GOT3 (cell line): ENCODE measurements at places on chromosomes 11 and 22.

DNA sequence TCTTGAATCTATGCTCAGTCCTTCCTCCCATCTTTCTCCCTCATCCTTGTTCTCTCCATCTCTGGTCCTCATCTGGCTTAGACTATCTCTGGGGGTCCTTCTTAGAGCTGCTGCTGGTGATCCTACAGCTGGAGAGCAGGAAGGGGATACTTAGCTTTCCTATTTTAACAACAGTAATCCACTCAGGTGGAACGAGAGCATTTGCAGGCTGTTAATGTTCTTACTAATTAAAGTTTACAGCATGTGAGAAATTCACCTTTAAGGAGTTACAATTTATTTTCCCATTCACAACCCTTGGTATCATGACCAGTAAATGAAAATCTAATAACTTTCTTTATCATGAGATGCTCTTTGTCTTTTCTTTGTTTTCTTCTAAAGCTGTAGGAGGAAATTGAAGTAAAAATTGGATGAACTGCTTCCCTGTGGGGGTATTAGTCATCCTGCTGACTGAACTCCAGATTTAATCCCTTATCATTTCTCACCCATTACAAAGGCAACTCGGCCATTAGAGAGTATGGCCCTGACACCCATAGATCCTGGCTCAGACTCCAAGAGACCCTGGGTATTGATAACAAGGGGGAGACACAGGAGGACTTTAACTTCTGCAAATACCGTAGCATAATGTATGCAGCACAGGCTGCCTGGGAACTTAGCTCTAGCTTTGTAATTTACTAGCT, 37.6 kb upstream of the MTNR1B start:
- DNase-seq: no peak

DNA sequence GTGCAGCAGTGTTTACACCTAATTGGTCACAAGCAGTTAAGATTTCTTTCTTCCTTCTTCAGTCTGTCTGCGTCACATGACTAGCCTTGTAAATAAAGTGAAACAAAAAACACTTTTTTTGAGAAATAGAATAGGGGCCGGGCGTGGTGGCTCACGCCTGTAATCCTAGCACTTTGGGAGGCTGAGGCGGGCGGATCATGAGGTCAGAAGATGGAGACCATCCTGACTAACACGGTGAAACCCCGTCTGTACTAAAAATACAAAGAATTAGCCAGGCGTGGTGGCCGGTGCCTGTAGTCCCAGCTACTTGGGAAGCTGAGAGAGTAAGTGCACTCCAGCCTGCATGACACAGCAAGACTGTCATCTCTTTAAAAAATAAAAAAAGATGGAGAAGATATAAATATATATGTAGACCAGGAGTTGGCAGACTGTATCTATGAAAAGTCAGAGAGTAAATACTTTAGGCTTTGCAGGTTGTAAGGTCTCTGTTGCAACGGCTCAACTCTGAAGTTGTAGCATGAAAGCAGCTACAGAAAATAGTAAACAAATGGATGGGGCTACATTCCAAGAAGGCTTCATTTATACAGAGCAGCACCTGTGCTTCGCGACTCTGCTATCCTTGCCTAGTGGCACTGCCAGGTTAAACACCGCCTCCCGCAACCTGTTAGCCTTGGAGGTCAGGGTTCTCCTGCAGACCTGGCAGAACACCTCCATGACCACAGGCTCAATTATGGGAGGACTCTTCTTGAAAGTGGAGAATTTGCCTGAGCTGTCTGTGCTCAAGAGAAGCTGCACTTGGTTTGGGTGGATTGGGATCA, 55.9 kb downstream of the PPP6R2 start:
- DNase-seq: no peak

GRCh38 chr11:115170133-115170815, 333.9 kb downstream of the CADM1 start:
- DNase-seq: no peak

- no peak for DNase-seq
Observed at GRCh38 chr11:76228071-76228874, 22.0 kb upstream of the WNT11 start.

DNA sequence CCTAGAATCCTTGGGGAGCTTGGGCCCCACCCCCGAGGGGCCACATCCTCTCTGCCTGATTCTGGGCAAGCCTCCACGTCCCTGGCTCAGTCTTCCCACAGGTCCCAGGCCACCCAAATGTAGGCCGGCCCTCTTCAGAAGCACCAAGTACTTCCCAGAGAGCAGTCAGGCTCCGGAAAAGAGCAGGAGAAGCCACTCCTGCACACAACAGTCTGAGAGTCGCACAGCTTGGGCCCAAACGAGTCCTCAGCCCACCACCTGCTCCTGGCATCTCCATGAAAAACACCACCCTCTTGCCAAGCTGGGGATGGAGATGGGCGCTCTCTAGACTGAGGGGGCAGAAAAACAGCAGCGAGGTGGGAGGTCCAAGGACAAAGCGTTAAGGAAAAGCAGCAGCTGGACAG, 15.4 kb downstream of the EHD1 start:
- no peak for DNase-seq

DNA sequence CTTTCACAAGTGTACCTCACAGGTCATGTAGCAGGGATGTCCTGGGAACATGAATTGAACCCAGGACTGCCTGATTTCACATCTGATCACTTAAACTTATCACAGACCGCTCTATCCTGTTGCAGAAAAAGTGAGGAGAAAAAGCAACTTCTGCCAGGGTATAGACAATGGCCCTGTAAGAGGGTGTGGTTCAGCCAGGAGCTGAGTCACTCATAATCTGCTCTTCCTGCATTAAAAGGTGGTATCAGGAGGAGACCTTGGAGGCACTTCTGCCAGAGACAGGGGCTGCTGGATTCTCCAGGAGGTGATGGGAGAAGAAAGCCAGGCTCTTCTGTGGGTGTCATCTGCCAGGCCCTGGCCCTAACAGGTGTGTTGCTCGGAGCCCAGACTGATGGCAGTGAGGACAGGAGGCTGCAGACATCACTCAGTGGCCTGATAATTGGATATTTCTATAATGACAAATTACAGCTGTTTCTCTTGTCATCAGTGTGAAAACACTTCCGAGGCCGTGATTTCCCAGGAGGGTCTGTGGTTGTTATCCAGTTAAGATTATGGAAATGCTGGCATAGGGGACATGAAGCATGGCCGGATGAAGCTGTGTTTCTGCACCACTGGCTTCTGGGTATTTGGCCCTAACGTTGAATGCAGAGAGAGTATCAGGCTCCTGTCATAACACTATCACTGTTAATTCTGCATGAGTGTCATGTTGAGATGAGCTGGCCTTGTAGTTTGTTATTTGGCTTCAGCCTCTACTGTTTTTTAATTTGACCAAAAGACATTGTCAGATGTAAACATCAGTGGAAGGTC, 125.1 kb upstream of the ZBED5 start:
- DNase-seq: no peak

GRCh38 chr11:128928400-128928799, 14.3 kb downstream of the TP53AIP1 start:
- DNase-seq: no peak

- DNase-seq: no peak
Observed at GRCh38 chr11:6625156-6625831, 6.1 kb upstream of the TPP1 start.

DNA sequence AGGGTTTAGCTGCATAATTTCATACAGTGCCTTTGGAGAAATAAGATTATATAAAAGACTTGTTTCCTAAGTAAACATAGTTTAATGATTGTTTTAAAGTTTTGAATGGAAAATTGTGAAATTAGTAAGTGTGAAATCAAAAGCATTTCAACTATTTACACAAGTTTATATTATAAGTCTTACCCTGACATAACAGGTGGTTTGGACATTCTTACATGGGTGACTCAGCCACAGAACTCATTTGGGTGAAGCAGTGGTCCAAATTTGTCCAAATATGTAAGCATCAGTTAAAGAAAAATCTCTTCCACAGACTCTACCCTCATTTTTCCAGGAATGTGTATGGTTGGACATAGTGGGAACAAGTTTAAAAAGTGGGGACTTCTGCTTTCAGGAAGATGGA, 68.0 kb downstream of the USP47 start:
- no peak for DNase-seq

DNA sequence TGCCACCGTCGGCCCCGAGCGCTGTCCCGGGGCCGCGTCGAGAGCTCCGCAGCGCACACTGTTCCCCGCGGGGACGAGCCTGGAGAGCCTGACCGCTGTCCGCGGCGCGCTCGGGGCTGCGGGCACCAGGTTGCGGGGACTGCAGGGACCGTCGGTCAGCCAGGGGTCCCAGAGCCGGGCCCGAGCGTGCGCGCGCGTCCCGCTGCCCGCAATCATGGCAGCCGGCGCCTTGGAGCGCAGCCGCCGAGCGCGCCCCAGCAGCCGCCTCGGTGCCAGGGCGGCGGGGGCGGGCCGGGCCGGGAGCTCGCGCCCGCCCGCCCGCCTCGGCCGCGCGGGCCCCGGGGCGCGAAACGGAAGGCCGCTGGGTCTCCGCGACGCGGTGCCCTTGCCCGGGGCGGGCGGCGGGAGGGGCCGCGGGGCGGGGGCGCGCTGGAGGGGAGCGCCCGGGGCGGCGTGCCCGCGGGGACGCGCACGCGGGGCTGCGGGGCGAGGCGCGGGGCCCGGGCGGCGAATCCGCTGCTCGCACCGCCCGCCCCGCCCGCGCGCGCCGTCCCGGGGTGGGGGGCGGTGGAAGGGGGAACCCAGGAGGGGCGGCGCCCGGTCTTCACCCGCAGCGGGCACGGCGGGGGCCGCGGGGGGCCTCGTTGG, 79.4 kb upstream of the PPARA start:
- no peak for DNase-seq

DNA sequence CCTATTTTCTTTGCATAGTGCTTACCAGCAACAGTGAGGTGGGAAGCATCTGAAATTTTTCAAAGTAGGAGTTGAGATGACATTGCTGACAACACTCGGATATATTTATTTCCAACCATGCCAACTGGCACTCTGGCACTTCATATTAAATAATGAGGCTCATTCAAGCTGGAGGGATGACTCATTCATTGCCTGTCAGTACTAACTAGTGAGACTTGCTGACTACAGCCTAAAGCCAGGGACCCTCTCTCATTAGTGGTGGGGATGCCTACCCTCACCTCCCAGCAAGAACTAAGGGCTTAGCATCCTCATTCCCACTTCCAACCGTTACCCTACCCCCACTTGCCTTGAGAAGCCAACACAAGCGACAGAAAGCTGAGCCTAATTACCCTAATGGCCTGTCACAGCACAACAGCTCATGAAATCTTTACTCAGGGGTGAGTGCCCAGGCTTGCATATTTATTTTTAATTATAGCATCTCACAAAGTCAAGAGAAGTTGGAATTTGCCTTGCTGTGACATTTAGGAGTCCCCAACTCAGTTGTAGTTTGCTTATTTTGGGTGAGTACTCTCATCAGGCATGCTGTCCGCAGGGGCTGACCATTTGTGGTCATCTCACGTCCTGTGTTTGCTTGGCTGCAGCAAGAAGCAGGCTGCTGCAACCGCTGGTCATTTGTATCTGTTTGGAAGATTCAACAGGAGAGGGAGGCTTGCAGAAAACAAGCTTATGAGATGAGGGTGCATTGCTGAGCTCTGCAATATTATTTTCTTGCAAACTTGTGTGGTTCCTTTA, 181.6 kb upstream of the POU2AF2 start:
- peak; percentile 3 for DNase-seq

DNA sequence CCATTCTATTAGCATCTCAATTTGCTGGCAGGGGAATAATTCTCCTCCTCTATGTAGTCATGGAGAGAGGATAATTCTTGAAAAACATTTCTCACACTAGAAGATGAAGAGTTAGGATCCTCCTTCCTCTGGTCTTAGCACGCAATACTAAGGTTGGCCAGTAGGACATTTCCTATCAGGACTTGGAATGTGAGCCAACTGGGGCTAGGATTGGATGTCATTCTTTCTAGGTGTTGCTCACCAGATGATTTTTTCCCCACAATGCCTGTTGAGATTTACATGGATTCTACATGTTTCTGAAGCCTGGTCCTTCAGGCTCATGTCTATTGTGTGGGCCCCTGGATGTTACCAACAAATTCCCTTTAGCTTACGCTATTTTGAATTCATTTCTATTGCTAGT, 28.0 kb downstream of the SLN start:
- DNase-seq: no peak

DNA sequence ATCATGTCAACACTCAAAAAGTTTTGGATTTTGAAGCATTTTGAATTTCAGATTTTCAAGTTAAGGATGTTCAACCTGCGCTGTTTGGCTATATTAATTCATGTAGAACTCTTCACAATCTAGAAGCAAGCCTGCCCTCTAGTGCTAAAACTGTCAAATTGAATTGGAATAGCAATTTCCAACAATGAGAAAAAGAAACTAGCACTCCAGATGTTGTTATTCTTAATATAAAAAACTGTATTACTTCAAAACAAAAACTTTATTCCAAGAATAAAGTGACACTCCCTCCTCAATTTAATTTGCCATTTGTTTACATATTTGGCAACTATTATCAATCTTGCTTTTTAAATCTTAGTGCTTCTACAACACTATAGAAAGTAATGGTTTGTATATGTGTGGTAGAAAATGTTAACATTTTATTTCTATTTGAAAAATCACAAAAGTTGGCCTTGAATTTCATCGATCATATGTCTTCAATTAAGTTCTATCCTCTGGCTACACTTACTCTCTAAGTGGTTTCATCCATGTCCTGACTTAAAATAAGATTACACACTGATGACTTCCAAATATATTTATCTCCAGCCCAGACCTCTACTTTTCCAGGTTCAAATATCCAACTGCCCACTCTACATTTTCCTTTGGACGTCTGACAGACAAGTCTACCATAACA, 36.6 kb downstream of the DCUN1D5 start:
- no peak for DNase-seq

DNA sequence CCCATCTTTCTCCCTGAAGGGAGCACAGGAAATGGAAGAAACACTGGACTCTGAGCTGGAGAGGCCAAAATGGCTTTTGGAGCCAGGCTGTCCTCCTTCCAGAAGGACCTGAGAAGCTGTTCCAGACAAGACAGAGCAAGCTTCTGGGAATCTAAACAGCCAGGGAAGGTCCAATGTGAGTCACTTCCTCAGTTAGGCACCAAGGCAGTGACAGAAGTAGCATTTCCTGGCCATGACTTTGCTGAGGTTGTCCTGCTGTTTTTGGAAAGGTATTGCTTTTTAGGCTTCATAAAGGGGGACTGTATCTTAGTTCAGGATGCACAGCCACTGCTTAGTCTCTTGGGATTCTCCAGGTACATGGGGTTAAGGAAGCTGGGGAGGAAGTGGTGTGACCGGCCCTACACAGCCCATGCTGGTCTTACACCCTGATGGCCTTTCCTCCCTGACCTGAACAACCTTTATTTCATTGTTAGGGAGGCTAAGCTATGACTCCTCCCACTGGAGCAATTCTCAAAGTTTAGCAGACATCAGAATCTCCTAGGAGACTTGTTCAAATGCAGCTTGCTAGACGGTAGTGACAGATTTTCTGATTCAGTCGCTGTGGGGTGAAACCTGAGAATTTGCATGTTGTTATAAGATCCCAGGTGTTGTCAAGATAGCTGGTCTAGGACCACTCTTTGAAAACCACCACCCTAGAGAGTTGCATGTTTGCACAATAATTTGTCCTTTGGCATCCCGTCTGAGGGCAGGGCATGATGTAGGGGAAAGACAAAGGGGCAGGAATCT, 6.8 kb upstream of the INSC start:
- no peak for DNase-seq

DNA sequence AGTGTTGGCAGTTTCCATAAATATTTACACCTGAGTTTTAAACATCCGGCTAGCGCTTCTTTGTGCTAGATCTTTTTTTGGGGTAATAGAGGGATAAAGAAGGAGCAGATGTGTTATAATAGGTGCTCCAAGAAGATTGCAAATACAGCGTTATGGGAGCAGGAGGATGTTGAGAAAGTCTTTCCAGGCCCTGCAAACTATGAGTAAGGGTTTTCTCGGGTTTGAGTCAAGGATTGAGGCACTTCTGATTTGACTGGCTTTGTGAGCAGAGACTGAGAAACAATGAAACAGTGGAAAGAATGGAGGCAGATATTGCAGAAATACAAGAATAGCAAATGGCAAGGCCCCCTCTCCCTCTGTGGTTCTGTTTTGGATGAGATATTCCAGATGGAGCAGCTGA, 155.0 kb upstream of the TIMP3 start:
- DNase-seq: no peak
